ENCODE measurements at places on chromosomes 6 and 20.

- DNase-seq, result no peak
Measured at GRCh38 chr20:1664911-1665310, 7.3 kb upstream of the SIRPG start.

DNA sequence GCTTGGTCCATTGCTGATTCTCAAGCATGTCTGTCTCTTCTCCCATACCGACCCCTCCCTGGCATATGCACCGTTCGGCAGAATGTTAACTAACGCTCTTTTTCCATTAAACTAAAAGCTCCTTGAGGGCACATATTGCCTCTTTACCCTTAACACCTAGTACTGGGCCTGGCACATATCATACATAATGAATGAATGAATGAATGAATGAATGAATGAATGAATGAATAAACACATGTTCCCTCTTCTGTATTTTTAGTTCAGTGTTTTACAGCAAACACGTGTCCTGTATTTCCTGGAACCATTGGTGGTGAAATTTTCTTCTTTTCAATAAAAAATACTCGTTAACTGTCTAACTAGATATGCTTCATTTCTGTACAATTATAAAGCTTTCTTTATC, 174.4 kb upstream of the DTNBP1 start:
- no peak for DNase-seq

GRCh38 chr20:5886788-5887187, 63.5 kb downstream of the TRMT6 start:
- no peak for DNase-seq

GRCh38 chr6:36920049-36920448, 34.3 kb downstream of the C6orf89 start:
- no peak for DNase-seq

- DNase-seq, result no peak
Measured at GRCh38 chr6:25122001-25122400, 157.2 kb upstream of the CARMIL1 start.

GRCh38 chr6:133571681-133572080, 317.2 kb upstream of the TCF21 start:
- DNase-seq, result no peak

GRCh38 chr20:5715071-5715841, 34.9 kb upstream of the SHLD1 start:
- DNase-seq, result no peak

DNA sequence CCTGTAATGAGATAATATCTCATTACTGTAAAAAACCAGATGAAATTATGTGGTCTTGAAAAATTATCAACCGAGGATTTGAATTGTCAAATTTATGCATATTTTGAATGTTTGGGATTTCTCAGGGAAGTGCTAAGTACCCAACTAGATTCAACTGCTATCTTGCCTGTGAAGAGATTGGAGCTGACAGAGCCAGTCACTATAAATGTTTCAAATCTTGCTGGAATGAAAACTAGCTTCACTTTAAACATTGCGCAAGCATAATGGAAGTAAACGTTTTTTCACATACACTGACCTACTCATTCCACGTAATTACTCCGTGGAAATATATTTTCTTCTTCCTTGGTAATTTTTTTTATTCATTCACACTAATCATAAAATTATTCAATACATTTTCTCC, 46.7 kb downstream of the TMEM170B start:
- no peak for DNase-seq

DNA sequence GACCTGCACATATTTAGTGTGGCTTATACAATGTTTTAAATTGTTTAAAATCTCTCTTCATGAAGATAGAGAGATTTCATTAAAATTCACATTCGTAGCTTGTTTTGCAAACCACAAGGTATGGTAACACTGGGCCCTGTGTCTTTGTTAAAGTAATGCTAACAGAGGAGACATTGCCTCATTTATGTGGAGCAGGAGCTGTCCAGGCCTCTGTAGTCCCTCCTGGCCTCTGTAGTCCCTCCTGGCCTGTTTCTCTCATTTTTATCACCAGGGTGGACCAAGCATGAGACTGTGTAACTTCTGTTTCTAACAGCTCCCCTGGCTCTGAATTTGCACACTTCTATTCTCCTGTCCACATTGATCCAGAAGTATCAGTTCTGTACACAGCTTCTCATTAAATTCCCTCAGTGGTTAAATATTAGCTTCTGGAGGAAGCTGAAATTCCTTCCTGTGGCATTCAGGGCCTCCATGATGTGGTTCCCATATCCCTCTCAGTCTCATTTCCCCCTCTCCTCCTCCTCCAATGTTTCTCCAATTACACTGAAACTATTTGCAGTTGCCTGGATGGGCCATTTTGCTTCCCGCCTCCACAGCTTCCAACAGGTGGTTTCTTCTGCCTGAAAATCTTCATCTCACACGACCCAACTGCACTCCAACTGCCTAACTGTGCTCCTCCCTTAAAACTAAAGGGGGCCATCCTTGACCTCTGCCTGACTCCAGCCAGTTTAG, 340.4 kb downstream of the SYNE1 start:
- DNase-seq, result no peak

DNA sequence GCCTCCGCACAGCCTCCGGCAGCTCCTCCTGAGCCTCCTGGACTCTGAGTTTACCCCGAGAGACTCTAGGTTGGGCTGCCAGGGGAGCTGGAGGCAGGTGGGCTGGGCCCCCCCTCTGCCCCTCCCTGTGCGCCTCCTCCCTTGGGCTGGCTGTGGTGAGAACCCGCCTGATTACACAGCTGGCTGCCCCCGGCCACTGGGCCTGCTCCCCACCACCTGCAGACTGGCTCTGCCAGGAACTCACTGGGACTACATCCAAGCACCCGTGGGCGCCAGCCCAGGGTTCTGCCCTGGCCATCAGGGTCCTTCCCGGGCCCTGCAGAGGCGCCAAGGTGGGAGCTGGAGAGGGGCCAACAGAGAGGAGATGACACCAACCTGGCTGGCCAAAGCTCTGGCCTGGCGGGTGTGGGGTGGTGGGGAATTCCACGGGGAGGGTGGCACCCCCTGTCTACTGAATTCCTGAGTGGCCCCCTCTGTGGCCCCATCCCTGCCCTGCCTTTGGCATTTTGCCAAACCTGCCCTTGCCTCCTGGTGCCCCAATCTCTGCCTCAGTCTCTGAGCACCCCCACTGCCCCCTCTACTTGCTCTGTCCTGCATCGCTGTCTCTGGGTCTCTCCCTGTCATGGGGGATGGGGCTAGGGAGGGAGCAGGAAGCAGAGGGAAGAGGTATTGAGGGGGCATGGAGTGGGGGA, 21.9 kb upstream of the CDH22 start:
- DNase-seq, result no peak

DNA sequence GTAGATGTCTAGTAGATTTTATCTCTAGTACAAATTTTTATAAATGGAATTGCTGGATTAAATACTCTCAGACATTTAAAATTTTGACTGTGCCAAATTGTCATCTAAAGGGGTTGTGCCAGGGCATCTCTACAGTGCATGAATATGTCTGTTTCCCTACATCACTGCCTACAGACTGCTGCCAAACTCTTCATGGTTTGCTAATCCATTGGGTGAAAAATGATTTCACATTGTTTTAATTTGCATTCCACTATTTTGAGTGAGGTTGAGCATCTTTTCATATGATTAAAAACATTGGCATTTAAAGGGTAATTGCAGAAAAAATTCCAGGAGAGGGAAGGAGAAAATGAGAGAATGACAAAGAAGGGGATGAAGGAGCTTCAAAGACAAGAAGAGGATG, 267.7 kb upstream of the RNF24 start:
- DNase-seq, result no peak

DNA sequence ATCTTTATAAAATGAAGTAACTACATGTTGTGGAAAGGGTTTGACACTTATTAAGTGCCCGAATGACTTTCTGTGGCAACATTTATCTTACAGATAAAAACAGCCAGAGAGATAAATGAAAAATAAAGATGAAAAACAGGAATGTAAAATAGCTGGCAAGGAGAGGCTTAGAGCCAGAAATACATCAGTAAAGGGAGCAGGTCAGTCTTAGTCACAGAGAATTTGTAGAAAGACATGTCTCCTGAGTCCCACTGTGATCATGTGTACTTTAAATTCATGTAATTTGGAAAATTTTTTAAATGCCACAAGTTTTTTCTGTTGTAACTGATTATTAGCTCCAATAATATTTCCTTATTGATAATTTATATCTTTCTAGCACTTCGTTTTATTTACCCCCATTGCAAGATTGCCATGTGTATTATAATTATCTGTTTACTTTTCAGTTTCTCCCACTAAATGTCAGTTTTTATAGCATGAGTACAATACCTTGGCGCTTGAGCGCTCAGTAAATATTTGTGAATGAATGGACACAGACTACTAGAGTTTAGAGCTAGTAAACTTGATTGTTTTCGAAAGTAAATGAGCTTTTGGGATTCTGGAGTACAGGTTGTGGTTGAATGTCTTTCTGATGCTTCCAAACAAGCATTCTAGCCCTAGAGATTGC, 15.2 kb downstream of the TAB2 start:
- no peak for DNase-seq

GRCh38 chr20:20549704-20550103, 162.7 kb downstream of the RALGAPA2 start:
- DNase-seq, result no peak

DNA sequence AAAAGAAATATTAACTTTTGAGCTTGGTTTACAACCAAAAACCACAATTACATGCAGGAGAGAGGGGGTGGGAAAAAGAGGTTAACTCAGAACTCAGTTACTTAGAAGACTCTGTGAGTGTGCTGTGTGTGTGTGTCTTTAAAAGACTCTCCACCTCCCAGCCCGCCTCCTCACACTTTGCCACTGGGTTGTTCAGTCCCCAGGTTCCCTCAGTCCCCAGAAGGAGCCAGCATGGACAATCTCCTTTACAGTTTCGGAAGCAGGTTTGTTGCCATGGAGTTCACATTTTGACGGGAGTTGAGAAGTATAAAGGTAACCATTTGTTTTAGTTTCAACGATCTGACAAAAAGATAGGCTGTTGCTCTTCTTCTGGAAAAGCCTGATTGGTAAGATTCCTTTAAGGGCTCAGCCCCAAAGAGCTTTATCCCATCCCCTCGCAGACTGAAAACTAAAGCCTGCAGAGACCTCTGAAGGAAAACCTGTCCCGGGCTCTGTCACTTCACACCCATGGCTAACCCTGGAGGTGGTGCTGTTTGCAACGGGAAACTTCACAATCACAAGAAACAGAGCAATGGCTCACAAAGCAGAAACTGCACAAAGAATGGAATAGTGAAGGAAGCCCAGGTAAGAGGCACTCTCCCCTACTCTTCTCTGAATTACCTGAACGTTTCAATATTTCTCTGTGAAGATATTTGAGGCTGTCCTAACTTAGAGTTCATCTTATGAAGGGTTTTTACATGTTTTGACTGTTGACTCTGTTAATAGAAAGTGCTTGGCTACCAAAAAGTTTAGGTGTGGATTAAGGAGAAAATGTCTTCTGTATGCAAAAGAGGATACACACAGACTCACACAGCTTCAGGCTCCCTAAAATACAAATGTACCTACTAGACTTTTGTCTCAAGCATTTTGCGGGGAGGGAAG, at the start of gene SPTLC3:
TSS of gene SPTLC3 (plus strand) at position 212 of the 921 bp plus-strand sequence. CDS start at position 508, 296 bp downstream.
- no peak for DNase-seq

DNA sequence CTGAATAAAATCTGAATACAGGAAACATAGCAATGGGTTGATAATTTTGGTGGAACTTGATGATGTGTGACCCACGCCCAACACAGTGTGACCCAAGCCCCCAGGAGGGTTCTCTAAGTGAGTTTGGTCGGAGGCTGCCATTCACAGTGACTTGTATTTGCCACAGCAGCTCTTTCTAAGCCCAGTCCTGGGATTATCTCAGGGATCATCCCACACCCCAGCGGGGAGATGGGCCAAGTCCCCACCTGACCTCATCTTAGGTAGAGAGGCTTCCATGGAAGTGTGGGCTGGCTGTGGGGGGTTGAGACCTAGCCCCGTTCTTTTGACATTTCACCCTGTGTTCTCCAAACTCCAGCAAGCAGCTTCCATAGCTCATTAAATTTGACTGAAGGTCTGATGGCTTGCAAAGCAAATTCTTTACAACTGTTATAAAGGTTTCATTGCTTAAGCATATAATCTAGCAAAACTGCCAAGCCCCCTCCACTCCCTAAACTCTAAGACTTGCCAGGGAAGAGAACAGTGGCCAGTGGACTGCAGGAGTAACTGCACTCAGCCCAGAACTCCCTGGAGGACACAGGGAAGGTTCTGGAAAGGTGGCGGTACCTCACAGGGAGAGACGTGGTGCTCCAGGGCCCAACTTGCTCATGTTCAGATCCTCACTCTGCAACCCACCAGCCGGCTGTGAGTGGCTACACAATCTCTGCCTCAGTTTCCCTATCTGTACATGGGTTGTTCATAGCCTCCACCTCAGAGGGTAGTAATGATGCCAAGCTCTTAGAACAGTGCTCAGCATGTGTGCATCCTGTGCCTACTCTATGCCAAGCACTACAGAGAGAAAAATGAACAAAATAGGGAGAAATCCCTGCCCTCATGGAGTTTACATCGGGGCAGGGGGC, 1.0 kb upstream of the PCK1 start:
- no peak for DNase-seq

- no peak for DNase-seq
Measured at GRCh38 chr6:31228476-31228875, 43.4 kb downstream of the HLA-C start.

DNA sequence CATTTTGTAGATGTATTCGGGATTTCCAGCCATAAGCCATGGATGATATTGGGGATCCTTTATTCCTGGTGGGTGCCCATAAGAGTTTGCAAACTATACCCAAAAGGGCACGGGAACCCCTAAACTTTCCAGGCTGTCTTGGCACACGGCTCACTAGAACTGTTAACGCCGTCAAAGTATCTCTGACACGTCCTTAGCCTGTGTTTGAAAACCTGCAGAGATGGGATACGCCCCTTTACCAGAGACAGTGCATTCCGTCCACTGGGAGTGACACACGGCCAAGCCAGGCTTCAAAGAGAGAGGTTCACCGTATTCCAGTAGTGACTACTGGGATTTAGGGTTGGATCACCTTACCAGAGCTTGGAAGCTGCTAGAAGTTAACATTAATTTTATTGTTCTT, 95.0 kb downstream of the THBS2 start:
- no peak for DNase-seq

- no peak for DNase-seq
Measured at GRCh38 chr6:11685481-11686093, 93.0 kb downstream of the ADTRP start.

DNA sequence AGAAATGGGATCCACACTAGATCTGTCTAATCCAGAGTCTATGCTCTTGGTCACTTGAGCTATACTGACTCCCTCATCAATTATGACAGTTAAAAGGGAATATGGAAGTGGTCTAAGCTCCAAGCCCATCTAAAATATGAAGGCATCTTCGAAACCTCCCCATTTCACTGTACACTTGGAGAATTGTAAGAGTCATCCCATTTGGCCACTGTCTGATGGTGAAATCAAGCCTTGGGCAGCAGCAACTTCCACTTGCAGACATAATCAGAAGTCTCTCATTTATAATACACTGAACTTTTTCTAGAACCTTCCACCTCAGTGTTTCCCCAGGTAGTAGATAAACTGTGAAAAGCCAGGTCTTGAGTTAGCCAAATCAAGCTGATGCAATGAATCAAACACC, 26.3 kb upstream of the UBR2 start:
- no peak for DNase-seq

- DNase-seq, result no peak
Measured at GRCh38 chr20:50073500-50073899, 39.5 kb downstream of the UBE2V1 start.
